Type B pancreatic cell (in vitro differentiated cells): ENCODE measurements at places on chromosomes 7 and 10. TPM values are rescaled to one million over a fixed set of nuclear protein-coding genes. Genes with fewer than 3 reads are reported as not detected.

The AKR1C1 gene
- 14.5 and 18.6 TPM in 2 replicates for total RNA-seq

GRCh38 chr10:77422491-77423338 is 214.9 kb downstream of the KCNMA1 start:
- DNase-seq = no peak

- DNase-seq = no peak
Measured at GRCh38 chr10:51244748-51245490, 170.6 kb downstream of the PRKG1 start.

The HABP2 gene
- 7.5 and 20.5 TPM in 2 replicates for total RNA-seq

The CALML3 gene
- total RNA-seq = not detected in 2 replicates

DNA sequence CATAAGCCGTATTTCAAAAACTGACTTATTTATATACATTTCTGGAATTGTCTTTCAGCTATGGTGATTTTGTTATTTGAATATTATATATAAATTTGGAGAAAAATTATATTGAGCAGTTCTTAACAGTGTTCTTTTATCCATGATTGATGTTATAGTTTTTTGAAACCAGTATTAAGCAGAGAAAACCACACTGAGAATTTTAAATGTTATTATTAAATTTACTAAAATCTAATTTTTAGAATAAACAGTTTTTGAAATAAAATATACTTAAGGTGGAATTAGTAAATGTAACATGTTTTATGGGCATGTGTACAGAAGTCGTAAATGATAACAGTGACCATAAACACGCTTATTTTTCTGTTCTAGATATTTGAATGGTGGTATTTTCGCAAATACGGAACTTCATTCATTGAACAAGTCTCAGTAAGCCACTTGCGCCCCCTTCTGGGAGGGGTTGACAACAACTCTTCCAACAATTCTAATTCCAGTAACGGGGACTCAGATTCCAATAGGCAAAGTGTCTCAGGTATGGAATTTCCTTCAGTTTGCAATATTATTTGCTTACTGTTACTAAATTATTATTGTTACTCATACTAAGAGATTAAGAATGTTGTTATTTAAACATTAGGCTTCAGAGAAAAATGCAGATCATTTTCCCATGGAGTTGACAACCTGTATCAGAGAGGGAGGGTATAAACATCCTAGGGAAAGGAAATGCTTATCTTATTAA is 166.1 kb downstream of the ST7 start:
- no peak for DNase-seq

GRCh38 chr7:137635874-137636273 is 210.9 kb downstream of the DGKI start:
- no peak for DNase-seq
